ENCODE measurements at places on chromosomes 12 and 14.

- DNase-seq: no peak
These were observed 31.1 kb upstream of the INF2 start for GRCh38 chr14:104658325-104658712.

DNA sequence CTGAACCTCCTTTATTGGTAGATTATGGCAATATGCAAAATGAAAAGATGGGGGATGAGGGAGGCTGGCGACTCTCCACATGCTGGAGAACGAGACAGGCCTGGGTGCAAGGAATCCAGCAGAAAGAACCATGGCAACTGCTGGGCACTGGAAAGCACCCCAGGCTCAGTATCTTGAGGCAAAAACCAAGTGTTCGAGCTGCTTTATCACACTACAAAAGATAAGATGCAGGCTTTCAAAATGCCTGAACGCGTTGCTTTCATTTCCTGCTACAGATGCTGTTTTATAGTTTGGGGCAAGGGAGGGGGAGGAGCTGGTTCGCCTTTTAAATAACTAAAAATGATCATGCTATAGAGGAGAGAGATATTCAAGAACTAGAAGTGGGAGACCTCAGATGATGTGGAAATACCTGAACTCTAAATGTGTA is 38.9 kb downstream of the NIN start:
- DNase-seq: no peak

- DNase-seq: no peak
These were observed 274.5 kb upstream of the LRIG3 start for GRCh38 chr12:59194794-59195193.

GRCh38 chr12:13442457-13442856 is 245.9 kb downstream of the EMP1 start:
- no peak for DNase-seq

- no peak for DNase-seq
These were observed 307.1 kb upstream of the RGS6 start for GRCh38 chr14:71625175-71625574.

DNA sequence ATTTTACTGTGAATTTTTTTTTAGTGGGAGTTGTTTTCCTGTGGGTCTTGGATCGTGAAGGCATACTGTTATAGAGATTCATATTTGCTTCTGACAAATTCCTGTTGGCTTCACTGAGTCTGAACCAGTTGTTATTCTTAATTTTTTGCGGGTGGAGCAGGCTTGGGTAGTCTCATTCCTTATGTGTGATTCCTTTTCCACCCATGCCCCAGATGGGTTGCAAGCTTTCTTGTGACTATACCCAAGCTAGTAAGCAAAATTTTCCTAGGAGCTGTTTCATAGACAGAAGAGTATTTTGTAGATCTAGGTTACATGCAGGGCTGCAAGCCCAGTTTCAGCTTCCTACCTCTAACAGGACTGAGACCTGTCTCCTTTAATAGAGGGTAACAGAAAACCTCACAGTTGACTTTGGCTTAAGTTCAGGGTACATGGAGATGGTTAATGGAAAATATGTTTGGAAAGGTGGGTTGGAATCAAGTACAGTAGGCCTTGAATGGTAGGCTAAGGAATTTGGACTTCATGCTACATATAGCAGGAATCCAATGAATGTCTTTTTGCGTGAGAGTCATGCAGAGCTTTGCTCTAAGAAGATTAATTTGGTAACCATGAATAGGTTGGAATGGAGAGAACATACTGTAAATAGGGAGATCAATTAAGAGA is 29.0 kb downstream of the TRMT5 start:
- no peak for DNase-seq

DNA sequence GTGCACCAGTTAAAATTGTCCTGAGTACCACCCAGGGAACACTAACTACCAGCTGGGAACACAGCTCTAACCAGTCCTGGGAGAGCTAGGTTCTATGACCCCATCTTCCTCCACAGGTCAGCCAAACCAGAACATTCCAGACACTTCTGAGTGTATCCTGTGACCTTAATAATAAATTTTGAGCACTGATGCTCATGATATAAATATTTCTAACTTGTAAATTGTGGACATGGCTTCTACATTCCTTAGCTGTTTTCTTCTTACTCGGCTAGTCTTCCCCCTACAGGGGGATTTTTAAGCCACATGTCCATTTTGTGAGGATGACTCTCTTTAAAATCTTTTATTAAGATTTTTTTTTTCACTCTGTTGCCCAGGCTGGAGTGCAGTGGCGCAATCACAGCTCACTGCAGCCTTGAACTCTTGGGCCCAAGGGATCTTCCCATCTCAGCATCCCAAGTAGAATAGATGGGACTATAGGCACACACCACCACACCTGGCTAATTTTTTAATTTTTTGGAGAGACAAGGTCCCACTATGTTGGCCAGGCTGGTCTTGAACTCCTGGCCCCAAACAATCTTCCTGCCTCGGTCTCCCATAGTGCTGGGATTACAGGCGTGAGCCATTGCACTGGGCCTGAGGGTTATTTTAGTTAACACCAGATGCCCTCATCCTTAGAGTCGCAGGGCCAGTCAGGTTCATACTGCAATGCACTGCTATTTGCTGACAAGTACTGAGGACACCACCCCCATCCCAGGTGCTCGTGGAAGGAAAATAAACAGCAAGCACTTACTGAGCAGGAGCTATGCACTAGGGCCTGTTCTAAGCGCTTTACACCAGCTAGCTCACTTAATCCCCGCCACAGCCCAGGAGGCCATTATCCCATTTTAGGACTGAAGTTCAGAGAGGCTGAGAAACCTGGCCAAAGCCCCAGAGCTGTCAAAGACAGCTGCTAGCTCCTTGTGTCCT is 142.6 kb upstream of the NCOR2 start:
- no peak for DNase-seq

- no peak for DNase-seq
These were observed 135.1 kb downstream of the PPM1H start for GRCh38 chr12:62799766-62800406.

DNA sequence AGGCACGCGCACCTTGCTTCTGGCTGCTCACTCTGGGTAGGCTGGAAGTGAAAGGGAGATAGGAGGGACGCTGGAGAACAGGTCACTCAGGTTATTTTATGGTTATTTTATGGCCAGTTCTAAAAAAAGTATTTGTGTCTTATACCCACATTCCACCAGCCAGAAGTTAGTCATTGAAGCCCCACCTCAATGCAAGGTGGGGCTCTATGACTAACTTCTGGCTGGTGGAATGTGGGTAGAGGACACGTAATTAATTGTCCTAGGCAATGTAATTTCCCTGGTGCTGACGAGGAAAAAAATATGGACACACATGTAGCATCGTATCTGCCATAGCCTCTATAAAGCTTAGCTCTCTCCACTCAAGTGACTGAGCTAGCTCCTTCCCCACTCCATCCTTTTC is 104.9 kb downstream of the PDZRN4 start:
- DNase-seq: no peak

DNA sequence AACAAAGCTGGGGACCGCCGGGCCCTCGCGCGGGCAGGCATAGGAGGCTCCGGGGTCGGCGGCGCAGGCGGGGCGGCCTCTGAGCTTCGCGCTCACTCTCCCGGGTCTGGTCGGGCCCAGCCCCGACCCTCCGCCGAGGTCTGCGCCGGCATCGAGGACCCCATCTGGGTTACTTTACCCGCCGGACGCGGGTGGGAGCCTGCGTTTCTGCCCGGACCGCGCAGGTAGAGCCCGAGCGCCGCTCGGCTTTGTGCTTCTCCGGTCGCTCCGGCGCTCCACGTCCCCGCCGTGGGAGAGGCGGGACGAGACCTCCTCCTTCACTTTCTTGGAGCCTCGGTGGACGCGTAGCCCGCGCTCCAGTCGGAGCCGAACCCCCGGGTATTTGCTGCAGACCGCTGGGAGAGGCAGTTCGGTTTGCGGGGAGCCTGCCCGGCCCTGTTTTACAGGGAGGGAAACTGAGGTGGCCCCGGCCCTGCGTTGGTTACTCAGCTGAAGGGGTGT is 63.2 kb downstream of the FBXL14 start:
- no peak for DNase-seq

- DNase-seq: peak; percentile 94
These were observed 9.1 kb downstream of the B4GALNT3 start for GRCh38 chr12:468671-469389.

- DNase-seq: no peak
These were observed 46.5 kb downstream of the TSPAN9 start for GRCh38 chr12:3123729-3124128.

- no peak for DNase-seq
These were observed 4.5 kb upstream of the GOLGA5 start for GRCh38 chr14:92789457-92790089.

GRCh38 chr12:6748761-6749160 is 4.2 kb downstream of the MLF2 start:
- no peak for DNase-seq

DNA sequence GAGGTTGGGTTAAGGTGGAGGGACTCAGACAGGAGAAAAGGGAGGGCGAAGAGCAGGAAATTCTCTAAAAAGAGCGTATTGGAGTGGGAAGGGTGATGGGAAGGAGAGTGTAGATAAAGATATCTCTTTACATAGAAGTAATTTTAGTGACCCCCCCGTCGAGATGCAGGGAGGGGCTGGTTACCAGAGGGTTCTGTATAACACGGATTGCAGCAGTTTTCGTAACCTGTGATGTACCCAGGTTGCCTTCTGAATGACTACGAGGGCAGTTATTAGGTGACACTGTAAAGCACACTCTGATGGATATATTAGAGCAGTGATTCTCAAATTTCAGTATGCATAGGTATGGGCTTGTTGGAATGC is 443 bp downstream of the DNAL1 start:
- no peak for DNase-seq

- DNase-seq: peak; percentile 46
These were observed 61.6 kb upstream of the KTN1 start for GRCh38 chr14:55518391-55518790.

- no peak for DNase-seq
These were observed 19.3 kb downstream of the FOXN3 start for GRCh38 chr14:89397569-89398230.

GRCh38 chr12:57216014-57216911 is at the start of gene NXPH4:
TSS of gene NXPH4 (plus strand) at chr12:57216794. CDS start at chr12:57216970, 176 bp downstream.
- DNase-seq: no peak

- no peak for DNase-seq
These were observed 64.8 kb downstream of the NKX2-1 start for GRCh38 chr14:36455241-36455627.

DNA sequence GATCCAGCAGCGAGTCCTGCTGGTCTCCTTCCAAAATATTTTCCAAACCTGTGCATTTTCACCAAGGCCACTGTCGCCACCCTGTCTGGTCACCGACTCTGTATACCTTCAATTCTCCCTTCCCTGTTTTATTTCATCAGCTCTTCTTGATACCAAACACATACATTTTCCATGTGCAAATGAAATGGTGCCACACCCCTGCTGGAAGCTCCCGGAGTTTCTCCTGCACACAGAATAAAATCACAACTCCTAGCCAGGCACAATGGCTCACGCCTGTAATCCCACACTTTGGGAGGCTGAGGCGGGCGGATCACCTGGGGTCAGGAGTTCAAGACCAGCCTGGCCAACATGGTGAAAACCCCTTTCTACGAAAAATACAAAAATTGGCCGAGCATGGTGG is 14.0 kb downstream of the VSIG10 start:
- DNase-seq: no peak

DNA sequence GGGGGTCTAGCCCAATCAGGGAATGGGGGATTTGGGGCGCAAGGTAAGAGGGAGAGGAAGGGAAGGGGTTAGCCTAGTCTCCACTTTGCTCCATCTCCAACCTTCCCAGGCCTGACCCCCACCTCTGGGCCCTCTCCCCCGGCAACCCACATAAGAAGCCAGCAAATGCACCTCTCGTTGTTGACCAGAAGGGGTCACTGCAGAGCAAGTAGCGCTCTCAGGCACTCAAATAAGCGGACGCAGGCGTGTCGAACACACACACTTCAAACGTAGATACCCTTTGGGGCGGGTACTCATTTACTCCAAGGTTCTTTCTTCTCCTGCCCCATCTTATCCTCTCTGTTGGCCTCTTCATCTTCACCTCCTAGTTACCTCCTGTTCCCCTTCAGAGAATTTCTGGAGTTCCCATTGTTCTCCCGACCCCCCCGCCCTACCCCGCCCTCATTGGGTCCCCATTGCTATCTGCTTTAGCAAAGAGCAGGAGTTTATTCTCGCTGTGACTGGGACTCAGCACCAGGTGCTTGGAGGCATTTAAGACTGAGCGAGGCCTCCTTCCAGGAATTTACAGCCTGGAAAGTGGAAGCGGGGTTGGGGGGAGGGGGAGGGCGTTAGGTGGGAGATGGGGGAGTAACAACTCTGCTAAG is 1.5 kb upstream of the SRRM4 start:
- DNase-seq: peak; percentile 21

DNA sequence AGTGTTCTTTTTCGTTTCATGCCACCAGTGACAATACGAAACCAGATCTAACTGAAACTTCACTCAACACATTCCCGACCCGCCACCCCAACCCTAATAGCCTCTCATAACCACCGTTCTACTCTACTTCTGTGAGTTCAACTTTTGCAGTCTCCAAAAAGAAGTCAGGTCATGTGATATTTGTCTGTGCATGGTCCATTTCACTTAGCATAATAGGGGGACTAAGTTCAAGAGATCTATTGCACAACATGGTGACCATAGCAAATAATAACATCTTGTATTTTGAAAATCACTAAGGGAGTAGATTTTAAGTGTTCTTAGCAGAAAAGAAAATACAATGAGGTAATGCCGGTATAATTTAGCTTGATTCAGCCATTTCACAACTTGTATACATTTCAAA is 376.4 kb downstream of the DIO2 start:
- DNase-seq: no peak

DNA sequence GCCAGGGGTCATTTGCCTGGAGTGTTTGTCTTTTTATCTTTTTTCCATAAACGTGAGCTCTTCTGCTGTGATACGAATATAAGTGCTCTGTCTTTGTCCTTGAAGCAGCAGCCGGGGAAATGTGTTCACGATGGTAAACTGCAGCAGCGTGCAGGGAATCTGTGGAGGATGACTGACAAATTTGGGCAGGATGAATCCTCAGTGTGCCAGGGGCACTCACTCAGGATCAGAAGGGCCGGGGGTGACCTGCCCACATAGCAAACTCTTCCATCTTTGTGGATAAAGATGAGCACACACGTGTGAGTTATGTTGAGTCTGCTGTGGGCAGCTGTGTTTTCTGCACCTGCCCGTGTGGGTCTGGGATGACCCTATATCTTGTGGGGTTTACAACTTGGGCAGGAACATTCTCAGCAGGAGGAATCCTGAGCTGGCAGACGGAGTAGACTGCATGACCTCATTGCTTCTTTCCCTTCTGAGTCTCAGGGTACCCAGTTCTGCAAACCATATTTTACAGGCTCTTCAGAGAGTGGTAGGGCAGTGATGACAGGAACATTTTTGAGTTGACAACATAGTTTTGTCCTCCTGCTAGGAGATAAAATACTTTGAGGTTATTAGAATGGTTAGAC is 711 bp downstream of the ANO4 start:
- no peak for DNase-seq

- DNase-seq: no peak
These were observed 8.6 kb upstream of the GPR68 start for GRCh38 chr14:91252871-91253794.

DNA sequence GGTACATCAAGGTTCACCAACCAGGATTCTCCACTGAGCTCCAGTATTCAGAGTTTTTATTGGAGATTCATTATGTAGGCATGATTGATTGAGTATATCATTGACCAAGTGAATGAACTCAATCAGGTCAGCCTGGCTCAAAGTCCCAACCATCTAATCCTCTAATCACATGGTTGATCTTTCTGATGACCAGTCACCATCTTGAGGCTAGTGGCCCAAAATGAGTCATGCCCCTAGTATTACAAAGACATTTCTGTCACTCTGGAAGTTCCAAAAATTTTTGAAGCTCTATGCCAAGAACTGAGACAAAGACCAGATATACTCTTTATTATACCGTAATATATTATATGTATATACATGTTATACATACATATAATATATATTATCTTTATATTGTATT is 75.9 kb upstream of the ATF7IP start:
- no peak for DNase-seq

Measured in H4 (cell line).